ENCODE measurements at places on chromosomes 2 and 18.

DNA sequence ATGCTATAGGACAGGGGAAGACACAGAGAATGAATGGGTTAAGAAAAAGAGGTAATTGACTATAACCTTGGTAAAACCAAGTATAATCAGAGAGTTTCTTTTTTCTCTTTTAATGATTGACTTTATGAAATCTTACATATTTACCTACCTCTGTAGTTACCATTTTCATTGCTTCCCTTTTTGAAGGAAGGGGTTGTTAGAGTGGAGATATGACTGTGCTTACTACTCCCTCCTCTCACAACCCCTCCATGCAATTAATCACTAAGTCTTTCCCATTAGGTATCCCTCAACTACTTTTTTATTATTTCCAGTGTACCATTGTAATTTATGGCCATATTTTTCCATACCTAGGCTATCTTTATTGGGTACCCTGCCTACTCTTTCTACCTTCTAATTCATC is 71.4 kb downstream of the WDR7 start:
- no peak for DNase-seq

GRCh38 chr2:46390901-46391395 is 88.4 kb upstream of the TMEM247 start:
- DNase-seq: peak; percentile 5

GRCh38 chr2:61268249-61268648 is 106.3 kb downstream of the C2orf74 start:
- no peak for DNase-seq

GRCh38 chr2:223010641-223011040 is 41.3 kb upstream of the KCNE4 start:
- no peak for DNase-seq

DNA sequence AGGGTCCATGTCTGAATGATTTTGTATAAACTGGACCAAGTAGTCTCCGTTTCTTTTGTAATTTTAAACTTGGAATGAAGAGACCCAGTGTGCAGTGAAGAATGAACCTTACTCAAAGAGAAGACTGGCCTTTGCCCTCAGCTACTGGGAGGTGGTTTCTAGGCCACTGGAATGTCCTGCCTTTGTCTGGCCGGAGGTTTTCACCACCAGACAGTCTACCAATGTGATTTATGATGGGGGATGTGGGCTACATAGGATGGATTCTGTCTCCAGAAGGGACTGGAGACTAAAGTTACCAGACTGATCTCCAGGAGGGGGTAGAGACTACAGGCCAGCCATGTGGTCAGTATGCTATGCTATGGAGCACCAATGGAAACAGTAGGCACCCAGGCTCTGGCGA is 42.8 kb upstream of the RAB31 start:
- no peak for DNase-seq

DNA sequence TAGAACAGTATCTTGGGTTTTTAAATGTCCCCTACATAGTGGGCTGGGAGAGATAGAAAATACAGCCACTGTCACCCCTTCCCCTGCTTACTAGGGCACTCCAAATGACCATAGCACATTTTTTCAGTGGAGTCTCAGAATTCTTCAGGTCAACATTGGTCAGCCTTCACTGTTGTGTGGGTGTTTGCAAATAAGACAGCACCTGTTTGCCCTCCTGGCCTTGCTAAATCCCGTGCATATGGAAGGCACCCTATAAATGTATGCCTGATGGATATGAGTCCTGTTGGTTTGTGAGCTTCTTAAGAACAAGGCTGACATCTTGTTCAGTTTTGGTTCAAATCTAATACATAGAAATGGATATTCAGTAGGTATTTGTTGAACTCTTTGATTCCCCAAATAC is 12.5 kb downstream of the ITGA6 start:
- DNase-seq: no peak

GRCh38 chr2:195392446-195393336 is 264.3 kb upstream of the SLC39A10 start:
- DNase-seq: no peak

DNA sequence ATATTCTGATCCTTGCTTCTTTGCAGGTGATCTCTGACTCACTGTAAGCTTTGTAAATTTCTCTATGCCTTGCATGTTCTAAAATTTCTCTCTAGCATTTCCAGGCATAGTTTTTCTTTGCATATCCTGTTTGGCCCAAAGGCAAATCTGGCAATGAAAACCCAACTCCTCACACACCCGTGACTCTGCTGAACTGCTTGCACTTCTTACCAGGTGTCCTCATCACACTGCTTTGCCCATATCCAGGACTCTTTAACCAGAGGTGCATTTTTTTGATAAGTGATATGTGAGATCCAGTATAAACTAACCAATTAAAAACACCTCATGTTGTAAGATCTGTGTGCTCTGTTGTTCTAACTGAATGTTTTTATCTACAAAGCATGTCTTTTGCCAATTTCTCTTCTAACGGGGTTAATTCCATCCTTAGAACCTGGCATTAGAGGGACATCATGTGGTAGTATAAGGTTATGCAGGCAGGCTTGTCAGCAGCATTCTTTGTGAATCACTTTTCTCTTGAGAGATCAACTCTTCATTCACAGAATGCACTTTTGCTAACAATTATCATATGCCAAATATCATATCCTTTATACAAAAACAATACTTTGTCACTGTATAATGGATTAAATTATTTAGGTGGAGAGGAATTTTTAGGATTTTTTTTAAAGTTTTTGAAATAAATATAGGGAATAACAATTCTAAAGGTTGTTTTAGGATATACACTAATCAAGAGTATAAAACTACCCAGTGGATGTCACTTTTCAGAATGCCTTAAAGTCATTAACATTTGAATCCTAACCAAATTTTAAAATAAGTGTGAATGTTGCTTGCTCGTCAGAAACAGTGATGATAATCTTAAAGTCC is 20.8 kb upstream of the TMX3 start:
- no peak for DNase-seq

DNA sequence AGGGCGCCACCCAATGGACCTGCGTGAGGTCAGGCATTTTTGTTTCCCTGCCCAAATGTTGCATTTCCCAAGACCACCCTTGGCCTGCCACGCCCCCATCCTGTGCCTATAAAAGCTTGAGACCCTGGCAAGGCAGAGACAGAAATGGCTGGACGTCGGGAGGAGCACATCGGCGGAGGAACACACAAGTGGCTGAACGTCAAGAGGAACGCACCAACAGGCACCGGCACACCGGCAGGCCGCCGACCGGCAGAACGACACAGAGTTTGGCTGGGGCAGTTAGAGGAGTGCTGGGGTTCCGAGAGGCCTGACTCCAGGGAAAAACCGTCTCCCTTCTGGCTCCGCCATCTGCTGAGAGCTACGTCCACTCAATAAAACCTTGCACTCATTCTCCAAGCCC is 35.9 kb downstream of the DCDC2C start:
- DNase-seq: no peak

GRCh38 chr18:77065221-77065981 is 67.2 kb downstream of the MBP start:
- DNase-seq: no peak

GRCh38 chr2:99512181-99512591 is 22.4 kb upstream of the REV1 start:
- DNase-seq: no peak
